ENCODE measurements at places on chromosomes 2 and 18.
A peak's percentile ranks its signal among the peaks of the same experiment; 100 is the strongest.

DNA sequence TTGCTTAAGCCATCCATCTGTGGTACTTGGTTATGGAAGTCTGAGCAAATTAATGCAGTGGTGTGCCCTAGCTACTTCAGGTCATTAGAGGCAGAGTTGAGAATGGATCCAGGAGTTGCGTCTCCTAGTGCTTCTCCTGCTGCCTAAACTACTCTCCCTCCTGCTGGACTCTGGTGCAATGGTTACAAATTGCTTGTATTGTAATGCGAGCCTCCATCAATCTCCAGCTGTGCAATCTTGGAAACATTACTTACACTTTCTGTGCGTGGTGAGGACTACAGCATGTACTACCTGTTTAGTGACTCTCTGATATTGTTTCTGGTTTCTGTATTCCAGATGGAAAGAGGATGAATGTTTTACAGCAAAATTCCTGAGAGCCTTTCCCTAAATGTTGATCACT, 119.0 kb upstream of the CYRIA start:
- DNase-seq, result no peak

DNA sequence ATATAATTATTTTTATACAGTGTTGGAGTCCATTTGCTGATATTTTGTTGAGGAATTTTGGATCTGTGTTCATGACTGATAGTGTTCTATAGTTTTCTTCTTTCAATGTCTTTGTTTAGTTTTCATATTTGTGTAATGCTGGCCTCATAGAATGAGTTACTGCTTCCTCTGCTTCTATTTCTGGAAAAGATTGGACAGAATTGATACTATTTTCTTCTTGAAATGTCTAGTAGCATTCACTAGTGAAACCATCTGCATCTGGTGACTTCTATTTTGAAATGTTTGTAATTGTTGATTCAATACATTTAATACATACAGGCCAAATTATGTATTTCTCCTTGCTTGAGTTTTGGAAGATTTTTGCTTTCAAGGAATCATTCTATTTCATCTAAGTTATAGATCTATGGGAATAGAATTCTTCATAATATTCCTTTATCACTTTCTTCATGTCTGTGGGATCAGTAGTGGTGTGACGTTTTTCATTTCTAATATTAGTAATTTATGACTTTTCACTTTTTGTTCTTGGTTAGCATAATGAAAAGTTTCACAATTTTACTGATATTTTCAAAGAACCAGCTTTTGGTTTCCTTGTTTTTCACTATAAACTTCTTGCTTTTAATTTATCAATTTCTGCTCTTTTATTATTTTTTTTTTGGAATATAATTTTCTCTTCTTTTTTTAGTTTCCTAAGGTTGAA, 509.9 kb upstream of the VRK2 start:
- no peak for DNase-seq

DNA sequence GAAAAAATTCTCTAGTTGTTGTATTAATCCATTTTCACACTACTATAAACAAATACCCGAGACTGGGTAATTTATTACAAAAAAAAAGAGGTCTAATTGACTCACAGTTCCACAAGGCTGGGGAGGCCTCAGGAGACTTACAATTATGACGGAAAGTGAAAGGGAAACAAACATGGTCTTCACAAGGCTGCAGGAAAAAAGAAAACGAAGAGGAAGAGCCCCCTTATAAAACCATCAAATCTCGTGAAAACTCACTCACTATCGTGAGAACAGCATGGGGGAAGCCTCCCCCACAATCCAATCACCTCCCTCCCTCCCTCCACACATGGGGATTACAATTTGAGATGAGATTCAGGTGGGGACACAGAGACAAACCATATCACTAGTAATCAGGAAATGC, 61.7 kb upstream of the SPTBN1 start:
- DNase-seq, result peak; percentile 12

GRCh38 chr2:205845446-205845845, 163.1 kb downstream of the NRP2 start:
- DNase-seq, result no peak

- no peak for DNase-seq
Measured at GRCh38 chr2:50722776-50723175, 309.2 kb downstream of the NRXN1 start.

GRCh38 chr2:178732913-178733312, 74.3 kb downstream of the TTN start:
- no peak for DNase-seq

DNA sequence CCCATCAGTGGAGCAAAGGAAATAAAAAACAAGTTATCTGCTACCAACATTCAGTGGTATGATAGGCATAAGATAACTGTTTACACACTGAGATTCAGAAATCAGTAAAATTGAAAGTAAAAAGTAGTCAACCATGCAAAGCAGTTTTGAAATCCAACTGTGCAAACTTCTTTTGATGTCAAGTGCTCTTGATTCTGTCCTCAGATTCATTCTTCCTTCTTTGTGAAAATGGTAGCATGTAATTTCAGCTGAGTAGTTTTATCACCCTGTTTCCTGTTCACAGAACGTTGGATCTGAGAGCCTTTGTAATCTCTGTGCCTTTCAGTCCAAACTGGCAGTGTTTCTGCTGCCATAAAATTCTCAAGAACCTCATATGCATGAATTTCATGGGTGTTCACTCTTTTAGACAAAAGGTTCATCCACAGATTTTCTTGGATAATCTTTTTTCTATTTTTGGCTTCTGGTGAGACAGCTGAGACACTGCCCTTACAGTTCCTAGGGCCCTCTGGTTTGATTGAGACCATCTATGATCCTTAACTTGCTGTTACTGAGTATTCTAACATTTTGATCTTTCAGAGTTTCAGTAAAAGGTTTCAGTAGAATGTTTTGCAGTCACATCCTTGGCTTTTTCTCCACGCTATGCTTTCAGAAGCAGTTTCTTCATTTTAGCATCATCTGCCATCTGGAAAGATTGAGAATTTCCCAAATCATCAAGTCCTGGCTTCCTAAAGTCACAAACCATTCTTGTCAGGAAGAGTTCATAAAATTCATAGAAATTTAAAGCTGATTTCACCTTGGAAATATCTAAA, 272.3 kb upstream of the EPHA4 start:
- no peak for DNase-seq

DNA sequence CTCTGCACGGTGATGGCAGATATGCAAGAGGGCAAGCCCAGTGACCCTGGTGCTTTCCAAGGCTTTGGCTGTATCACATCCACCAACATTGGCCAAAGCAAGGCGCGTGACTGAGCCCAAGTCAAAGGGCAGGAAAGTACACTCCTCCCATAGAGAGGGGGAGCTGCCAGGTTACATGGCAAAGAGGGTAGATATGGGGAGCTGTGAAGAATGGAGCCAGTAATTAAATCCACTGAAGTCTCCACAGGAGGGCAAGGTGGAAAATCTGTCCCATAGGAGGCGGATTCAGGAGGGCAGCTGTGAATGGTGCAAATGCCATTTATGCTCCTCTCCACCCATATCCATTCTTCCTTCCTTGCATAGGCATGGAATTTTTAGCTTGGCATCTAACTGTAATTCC, 44.6 kb upstream of the THOC1 start:
- no peak for DNase-seq

DNA sequence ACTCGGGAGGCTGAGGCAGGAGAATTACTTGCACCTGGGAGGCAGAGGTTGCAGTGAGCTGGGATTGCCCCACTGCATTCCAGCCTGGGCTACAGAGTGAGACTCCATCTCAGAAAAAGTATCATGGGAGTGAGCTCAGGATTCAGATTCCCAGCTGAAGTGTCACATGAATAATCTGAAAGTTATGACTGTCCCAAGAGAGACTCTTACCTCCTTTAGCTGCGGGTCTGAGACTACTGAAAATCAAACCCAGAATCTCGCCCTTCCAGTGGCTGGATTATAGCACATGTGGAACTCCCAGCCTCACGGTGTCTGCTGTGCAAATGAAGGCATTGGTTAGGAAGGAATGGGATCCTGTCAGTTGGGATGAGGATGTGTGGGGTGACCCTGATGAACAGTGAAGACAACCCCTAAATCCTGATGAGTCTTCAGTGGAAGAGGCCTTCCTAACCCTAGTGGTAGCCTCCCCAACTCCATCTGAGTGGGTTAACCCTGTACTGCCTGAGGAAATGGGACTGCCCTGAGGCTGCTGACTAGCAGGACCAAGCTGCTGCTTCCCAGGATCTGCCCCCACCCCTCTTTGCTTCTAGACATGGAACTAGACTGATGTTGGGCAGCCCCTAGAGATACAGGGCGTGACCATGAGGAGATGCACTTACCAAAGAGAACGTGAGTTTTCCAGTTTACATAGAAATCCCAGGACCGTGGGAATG, 16.5 kb downstream of the BOK start:
- no peak for DNase-seq

All from immature natural killer cell (primary cell).